ENCODE measurements at places on chromosomes 5 and 9.

DNA sequence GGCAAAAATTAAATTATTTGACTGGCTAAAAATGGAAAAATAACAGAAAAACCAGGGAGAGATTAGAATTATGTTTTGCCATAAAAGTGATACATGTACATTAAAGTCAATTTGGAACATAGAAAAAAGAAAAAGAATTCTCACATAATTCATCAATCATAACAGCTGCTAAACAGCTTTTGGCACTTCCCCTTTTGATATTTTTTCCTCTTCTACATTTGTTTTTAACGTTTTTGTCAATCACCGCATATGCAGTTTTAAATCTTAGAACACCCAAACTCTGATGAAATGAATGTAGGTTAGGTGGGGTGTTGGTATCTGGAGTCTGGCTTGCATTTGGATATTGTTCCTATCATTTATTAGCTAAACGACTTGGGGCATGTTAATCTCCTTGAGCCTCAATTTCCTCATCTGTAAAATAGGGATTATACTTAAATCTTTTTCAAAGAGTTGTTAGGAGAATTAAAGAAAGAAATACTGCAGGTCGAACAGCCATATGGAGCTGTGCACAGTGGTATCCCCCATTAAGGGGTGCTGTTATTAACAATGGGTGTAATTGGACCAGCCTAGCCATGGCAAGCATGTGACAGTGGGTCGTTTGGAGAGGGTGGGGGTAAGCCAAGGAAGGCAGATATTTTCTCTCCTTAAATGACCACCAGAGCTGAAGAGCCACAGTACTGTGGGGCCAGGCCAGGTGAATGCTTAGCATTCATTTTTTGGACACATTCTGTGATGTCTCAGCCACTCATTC, 22.6 kb downstream of the NPR3 start:
- no peak for DNase-seq

DNA sequence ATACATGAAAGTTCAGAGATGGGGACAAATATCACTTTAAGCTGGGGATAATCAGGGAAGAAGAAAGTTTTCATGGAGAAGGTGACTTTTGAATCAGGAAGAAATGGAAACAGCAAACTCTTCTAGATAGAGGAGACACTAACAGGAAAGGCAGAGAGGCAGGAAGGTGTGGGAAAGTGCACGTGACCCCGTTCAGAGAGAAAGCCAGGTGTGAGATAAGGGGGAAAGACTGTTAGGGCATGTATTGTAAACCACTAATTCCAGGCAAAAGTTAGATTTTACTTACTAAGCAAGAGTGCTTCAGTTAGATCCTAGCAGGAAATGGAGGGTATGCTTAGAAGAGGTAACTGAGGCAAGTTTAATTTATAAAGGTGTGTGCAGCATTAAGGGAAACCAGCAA, 58.5 kb downstream of the PDCD1LG2 start:
- no peak for DNase-seq

GRCh38 chr9:16357828-16358227, 512.6 kb downstream of the BNC2 start:
- no peak for DNase-seq

- no peak for DNase-seq
Measured at GRCh38 chr5:75536694-75537360, 25.1 kb downstream of the POLK start.

GRCh38 chr9:36153746-36154145, 15.4 kb upstream of the CCIN start:
- DNase-seq = no peak

DNA sequence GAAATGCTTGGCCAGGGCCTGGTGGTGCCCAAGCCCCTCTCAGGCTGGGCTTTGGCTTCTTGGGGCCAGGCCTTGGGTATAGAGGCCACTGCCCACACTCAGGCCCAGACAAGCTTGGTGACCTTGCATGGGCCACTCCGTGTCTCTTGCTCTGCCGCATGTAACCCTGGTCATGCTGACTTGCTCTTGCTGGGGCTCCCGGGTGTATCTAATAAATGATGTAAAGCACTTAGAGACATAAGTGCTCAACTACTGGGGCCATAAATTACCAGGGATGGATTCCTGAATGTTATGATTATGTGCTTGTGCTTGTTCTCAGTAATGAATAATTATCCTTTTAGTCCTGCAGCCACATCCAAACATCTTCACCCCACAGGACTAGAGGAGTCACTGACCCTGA, 54.0 kb downstream of the C5orf15 start:
- DNase-seq = no peak

DNA sequence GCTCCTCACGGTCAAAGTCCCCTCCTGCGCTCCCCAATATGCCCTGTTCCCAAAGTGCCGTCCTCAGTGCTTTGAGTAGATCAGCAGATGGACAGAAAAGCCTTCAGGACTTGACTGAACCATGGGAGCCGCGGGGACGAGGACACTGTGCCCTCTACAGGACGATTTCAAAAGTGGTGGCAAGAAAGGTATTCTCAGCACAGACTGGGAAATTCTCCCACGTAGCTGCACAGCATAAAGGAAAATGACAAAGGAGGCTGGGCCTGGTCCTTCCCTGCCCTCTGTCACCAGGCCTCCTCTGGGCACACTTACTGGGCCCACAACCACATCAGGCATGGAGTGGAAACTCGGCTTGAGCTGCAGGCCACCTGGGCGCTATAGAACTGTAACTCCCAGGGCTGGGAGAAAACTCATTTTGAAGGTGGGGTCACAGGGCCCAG, 16.7 kb upstream of the MTMR12 start:
- DNase-seq = peak; percentile 27

GRCh38 chr5:103166706-103167105, 46.6 kb downstream of the PPIP5K2 start:
- DNase-seq = no peak

GRCh38 chr9:117184173-117184572, 230.7 kb downstream of the ASTN2 start:
- DNase-seq = no peak

DNA sequence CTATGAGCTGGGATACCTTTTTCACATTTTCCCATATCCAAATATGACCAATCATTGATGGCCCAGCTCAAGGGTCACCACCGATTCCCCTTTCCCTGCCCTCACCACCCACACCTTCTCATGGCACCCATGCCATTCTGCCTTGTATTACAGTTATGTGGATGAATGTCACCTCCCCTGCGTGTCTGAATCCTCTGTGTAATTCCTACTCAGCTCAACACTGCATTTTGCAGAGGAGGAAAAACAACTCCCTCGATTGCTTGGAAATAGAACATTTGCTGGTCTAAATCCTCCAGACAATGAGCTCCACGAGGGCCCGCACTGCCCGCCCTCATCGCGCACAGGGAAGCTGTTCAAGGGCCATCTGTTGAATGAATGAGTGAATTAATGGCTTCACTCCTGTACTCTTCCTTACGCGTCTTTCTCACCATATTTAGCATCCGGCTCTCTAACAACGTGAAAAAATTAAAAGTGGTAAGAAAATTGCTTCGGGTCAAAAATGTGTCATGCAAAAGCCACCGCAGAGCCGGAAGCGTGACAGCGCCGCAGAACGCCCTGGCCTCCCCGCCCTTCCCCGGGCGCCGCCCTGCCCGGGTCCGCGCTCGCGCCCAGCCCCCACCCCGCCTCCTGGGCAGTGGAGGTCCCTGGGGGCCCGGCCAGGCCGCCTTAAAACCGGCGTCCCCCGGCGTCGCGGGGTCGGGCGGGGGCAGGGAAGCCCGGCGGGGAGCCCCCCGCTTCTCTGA, 704 bp downstream of the SUSD1 start:
- DNase-seq = no peak

- DNase-seq = no peak
Measured at GRCh38 chr5:168249923-168250322, 41.5 kb upstream of the WWC1 start.

DNA sequence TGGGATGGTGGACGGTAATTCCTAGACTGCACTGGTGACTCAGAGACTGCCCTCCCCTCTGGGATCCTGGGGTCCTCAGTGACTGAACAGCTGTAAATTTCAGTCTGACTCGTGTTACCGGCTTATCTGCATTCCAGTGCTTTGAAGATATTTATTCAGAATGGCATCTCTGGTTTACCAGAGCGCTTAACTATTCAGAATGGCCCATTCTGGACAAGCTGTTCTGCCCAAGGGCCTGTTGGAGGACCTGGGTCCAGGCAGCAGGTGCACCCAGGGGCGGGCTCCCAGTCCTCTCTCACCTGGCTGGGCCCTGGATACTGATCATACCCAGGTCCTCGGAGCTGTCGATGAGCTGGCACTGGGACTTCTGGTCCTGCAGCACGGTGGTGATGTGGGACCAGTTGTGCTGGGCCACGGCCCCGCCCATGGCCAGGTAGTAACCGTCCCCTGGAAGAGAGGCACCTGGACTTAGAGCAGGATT, 48.0 kb downstream of the SARDH start:
- DNase-seq = no peak

- no peak for DNase-seq
Measured at GRCh38 chr9:19155106-19155935, 28.0 kb upstream of the PLIN2 start.

- peak; percentile 85 for DNase-seq
Measured at GRCh38 chr9:94945197-94946144, 219.0 kb downstream of the AOPEP start.

DNA sequence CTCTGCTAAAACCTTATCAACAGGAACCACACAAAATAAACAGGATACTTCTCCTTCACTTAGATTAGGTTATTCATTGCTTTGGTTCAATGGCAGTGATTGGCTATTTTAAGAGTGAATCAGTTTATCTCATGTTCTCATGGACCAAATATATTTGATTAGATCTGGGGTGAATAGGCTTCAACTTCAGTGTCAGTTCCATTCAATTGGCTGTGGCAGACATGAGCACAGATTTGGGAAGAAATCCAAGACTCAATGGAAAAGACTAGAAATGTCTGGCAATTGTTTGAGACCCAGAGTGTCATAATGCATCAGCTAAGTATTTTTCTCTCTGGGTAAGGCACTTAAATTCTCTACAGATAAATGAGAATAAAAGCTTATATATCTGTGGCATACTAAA, 37.1 kb downstream of the CDH18 start:
- DNase-seq = no peak

DNA sequence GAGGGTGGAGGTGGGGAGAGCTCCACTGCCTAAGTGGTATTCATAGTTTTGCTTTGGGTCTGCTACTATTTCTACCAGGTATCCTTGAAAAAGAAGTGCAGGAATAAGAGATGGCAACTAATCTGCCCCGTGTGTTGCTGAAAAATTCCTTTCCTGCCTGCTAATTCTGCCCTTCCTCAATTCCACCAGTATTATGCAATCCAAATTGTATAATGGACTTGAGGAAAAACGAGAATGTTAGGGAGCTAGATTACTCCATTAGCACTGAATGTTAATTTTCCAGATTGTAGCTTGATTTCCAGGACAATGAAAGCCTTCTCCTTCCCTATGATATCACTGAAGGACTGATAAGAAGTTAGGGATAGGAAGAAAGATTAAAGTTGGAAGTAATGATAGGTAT, 16.9 kb downstream of the ADAM19 start:
- no peak for DNase-seq

DNA sequence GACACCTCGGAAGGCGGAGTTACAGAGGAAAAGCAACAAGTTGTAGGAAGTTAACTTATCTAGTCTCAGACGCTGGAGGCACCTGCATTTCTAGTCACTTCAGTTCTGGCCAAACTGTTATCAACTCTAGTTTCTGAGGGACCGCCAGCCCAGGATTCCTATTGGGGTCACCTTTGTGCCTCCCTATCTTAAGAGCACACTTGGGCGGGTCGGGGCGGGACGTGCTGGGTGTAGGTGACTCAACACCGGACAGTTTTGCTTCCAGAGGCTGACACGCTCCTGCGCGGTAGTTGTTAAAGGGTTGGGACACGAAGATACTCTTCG, 679 bp upstream of the KDM4C start:
- peak; percentile 30 for DNase-seq

DNA sequence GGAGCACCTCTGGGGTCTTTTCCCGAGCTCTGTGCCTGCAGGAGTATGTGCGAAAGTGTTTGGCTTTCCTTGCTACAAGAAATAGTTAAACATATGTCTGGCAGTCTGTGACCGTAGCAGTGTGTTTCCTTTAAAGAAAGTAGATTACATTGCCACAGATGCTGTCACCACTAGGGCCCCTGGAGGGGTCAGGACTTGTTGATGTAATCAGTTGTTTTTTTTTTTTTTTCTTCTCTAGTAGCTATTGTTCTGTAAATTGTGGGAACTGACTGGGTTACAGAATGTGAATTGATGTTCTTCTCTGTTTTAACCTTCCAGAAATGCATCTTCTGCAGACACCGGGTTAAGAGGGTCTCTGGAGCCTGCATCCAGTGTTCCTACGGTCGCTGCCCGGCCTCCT, 345.6 kb downstream of the KDM4C start:
- no peak for DNase-seq

GRCh38 chr5:68962757-68963484, 130.9 kb upstream of the SLC30A5 start:
- peak; percentile 50 for DNase-seq

- no peak for DNase-seq
Measured at GRCh38 chr9:128106181-128106939, 21.2 kb downstream of the PTGES2 start.

- DNase-seq = no peak
Measured at GRCh38 chr5:29089591-29090130, 2051.3 kb upstream of the CDH9 start.

- DNase-seq = no peak
Measured at GRCh38 chr5:167812871-167813270, 478.6 kb upstream of the WWC1 start.

- no peak for DNase-seq
Measured at GRCh38 chr9:16729651-16730050, 140.8 kb downstream of the BNC2 start.

DNA sequence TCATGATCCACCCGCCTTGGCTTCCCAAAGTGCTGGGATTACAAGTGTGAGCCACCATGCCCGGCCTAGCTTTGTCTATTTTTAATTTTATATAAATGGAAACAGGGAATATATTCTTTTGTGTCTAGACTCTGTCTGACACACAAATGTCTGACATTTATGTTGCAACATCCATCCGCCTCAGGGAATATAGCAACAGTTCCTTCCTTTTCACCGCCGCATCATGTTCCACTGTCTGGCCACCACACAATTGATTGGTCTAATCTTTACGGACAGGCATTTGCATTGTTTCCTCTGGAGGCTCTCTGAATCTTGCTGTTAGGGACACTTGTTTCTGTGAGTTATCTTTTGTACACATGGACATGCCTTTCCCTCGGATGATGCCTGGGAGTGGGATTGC, 20.1 kb upstream of the TBC1D9B start:
- no peak for DNase-seq

GRCh38 chr9:77427256-77427927, 220.7 kb downstream of the GNA14 start:
- no peak for DNase-seq

GRCh38 chr9:135356796-135357195, 122.8 kb upstream of the PPP1R26 start:
- no peak for DNase-seq

GRCh38 chr5:123875561-123876275, 363.7 kb downstream of the CSNK1G3 start:
- peak; percentile 15 for DNase-seq

DNA sequence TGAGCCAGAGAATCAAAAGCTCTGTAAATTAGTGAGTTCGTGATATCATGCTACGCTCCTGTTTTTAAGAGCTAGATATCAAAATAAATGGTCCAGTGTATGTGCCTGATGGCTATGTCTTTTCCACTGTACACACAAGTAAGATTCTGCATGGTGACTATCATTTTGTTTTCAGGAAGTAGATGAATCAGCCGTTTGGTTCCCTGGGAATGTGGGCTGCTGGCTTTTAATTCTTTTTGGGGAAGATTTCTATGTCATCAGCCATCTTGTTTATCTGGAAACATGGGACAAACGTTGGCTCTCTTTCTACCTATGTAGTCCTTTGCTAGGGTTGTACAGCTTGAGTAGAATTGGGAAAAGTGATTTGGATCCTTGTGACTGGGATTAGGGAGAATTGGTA, 126.7 kb downstream of the GRIA1 start:
- no peak for DNase-seq

- no peak for DNase-seq
Measured at GRCh38 chr5:160837749-160838593, 14.0 kb downstream of the ATP10B start.

Data from occipital lobe (tissue), 3 donors.